ENCODE measurements at places on chromosomes 12 and 14.

- DNase-seq: no peak
Observed at GRCh38 chr14:65195042-65195719, 92.9 kb upstream of the MAX start.

- DNase-seq: peak; percentile 44
Observed at GRCh38 chr14:63727231-63727735, 582 bp downstream of the SGPP1 start.

DNA sequence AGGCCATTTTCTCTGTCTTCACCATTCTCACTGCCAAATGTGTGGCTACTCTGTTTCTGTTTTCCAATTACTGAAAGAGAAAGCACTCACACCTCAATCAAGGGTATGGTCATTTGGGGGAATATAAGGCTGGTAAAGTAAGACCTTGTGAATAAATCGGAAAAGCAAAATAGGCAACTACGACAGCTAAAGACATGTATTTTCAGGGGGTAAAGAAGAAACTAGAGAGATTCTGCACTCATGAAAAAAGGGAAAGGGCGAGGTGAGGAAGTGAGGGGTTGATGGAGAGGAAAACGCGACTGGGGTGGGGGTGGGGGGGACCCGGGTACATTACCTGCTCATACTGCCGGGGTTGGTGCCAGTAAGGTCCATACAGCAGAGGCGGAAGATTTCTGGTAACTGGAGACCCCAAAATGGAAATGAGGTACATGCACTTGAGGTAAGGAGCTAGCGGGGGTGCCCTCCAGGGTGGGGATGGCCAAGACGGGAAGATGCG is 19.3 kb downstream of the CHD8 start:
- no peak for DNase-seq

DNA sequence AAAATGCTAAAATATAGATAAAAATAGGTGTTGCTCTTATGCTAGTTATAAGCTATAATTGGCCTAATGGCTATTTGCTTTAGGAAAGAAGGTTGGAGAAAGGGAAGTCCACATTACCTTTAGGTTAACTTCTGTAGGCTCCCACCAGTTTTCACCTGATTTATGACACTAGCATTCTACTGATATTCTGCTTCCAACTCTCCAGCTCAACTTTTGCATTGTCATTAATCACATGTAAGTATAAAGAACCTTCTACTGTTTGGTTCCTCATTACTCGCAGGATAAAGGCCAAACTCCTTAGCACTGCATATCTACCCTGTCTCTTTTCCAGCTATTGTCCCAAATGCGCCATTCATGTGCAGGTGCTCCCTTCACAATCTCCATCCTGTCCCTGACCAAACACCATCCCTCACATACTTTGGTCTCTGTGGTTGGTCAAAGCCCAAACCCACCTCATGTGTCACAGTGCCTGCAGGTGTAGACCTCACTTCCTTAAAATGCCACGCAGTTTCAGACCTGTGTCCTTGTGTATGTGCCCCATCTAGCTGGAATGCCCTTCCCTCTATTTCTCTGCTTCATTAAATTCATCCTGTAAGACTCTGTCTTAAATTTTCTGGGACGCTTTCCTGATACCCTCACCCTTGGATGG is 3.3 kb downstream of the DDHD1 start:
- no peak for DNase-seq

DNA sequence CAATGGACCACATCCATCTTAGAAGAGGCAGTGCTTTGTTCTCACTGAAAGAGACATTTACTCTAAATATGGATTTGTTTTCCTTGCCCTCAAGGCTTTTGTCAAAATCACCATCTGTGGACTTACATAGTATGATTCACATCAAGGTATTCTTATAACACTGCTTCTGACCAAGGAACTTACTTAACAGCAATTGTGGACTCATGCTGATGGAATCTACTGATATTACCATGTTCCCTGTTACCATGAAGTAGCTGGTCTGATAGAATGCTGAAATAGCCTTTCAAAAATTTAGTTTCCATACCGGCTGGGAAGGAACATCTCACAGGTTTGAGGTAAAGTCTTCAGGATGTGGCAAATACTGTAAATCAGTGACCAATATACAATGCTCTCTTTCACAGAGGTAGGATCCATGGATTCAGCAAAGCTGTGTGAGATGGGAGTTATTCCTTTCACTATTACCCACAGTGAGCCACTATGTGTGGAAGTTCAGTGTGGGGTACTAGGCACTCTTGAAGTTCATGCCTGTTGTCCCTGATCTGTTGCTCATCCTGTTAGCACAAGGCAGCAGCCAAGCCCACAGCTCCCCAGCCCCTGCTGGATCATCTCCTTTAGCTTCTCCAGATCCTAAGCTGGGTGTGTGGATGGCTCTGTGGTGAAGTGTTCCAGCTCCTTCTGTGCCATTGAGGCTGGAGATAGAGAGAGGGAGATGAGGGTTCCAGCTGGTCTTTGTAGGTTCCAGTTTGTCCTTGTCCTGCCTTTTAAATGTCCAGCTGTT is 126.4 kb downstream of the ATP23 start:
- DNase-seq: no peak

DNA sequence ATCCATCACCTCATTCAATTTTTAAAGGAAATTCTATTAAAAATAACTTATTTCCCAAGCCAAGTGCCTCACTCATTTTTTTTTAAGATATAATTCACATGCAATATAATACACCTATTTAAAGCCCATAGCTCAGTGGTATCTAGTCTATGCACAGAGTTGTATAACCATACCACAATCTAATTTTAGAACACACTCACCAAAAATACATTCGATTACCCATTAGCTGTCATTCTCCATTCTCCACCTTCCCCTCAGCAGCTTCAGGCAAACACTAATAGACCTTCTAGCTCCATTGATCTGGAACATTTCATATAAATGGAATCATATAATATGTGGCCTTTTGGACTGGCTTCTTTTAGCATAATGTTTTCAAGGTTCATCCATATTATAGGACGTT is 49.5 kb downstream of the CLMN start:
- DNase-seq: no peak
